Stimulated activated CD4-positive, alpha-beta T cell treated with anti-CD3 and anti-CD28 coated beads, TNF-alpha, amount 100 ng/mL, for 1 hour (primary cell): ENCODE measurements at places on chromosomes 3 and 15.

- no peak for DNase-seq
These were observed 62.7 kb upstream of the CCR4 start for GRCh38 chr3:32888739-32889138.

DNA sequence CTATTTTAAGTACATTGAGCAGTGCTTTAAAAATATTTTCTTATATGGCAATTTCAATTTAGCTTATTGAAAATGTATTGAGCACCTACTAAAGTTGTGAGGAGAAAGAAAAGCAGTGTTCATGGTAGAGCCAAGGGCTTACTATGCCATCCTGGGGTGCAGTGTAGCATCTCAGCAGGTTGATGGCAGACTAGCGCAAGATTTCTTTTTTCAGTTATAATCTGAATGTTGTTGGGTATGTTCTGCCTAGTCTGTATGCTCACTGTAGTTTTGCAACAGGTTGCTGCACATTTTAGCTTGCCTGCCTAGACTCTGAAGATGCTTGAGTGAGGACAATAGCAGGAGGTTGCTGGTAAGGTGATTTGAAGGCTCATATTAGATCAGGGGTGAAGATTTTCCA is 103.1 kb upstream of the UNC13C start:
- no peak for DNase-seq

- DNase-seq = no peak
These were observed 60.7 kb downstream of the BDH1 start for GRCh38 chr3:197495059-197495455.

DNA sequence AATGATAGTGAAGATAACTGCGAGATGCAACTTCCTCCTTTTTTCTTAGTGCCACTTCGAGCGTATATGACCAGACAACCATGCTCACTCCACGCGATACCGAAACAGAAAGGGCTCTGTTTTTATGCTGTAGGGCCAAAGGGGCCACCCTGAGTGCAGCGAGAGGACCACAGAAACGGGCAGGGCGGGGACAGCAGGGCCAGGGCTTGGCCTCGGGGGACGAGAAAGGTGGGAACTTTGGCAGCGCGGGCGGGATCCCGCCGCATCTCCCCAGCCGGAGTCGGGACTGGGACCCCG is 483 bp downstream of the VPS13C start:
- no peak for DNase-seq

GRCh38 chr3:110324171-110324705 is 747.4 kb upstream of the NECTIN3 start:
- no peak for DNase-seq

DNA sequence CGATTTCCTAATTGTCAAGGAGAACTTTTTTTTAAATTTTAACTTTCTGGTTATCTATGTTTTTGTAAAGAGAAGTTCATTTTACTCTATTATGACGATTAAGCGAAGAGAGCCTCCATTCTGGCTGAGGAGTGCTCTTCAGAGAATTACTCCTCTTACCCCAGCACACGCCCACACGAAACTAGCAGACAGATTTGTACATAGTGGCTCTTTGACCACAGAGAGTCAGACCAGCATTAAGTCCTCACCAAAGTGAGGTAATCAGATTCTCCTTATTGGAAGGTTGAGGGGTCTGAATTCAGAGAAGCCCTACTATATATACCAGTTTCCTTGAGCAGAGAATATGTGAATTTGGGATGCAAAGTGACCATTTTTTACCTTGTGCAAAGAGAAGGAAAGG is 204.8 kb upstream of the TSC22D2 start:
- no peak for DNase-seq

GRCh38 chr3:36248374-36248773 is 131.9 kb upstream of the STAC start:
- no peak for DNase-seq

DNA sequence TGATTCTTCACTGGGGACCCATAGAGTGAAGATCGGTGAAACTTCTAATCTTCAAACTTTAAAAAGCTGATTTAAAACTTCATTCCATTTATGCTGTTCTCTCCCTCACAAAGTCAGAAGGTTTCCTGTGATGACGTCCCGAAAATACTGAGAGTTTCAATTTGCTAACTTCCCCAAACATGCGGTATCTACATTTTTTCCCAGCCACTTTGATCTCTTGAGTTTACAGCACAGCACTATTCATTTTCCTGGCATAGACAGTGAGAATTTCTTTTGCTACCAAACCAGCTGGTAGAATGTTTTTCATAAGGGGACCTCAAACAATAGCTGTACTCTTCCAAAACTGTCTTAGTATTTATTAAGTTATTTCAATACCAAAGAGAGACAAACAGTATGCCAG is 156.8 kb downstream of the LSAMP start:
- DNase-seq = no peak

- no peak for DNase-seq
These were observed 129.4 kb upstream of the SLC24A5 start for GRCh38 chr15:47991357-47991756.

- DNase-seq = no peak
These were observed 157.4 kb downstream of the SHOX2 start for GRCh38 chr3:157948605-157949383.

GRCh38 chr3:192737506-192737905 is 10.2 kb upstream of the FGF12 start:
- DNase-seq = no peak

DNA sequence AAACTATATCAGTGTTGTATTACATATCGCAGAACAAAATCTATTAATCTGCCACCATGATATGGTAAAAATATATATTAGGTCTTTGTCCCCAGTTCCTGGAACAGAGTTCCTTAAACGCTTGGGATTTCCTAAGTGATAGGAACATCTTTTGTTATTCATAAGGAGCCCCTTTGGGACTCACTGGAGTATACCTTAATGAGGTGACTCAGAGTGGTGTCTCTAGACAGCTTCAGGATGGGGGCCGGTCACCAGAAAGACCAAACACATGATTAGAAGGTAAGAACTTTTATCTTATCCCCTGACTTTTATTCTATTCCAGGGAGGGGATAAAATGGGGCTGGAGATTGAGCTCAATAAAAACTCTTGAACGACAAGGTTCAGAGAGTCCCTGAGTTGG is 12.3 kb upstream of the CHCHD6 start:
- no peak for DNase-seq

- DNase-seq = no peak
These were observed 228.1 kb upstream of the RORA start for GRCh38 chr15:61457050-61457733.

DNA sequence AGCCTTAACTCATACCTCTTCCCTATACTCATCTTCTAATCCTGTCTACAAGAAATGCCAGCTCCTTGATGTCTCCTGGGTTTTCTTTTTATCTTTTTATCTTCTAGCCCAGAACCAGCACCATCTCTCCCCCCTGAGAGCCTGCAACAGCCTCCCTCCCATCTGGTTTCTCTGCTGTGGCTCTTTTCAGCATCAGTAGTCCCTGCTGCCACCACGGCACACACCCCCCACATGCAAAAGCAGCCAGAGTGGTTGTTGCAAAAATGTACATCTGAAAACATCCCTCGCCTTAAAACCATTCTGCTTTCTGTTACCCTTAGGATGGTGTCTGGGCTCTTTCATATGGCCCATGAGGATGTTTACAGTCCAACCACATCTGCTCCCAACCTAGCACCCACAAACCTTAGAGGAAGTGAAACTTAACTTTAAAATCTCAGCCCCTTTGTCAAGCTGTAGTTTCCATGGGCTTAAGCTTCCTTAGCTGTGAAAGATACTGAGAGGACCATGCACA is 775 bp downstream of the TTC21A start:
- DNase-seq = no peak

- no peak for DNase-seq
These were observed 334.3 kb downstream of the UNC13C start for GRCh38 chr15:54312528-54312927.

DNA sequence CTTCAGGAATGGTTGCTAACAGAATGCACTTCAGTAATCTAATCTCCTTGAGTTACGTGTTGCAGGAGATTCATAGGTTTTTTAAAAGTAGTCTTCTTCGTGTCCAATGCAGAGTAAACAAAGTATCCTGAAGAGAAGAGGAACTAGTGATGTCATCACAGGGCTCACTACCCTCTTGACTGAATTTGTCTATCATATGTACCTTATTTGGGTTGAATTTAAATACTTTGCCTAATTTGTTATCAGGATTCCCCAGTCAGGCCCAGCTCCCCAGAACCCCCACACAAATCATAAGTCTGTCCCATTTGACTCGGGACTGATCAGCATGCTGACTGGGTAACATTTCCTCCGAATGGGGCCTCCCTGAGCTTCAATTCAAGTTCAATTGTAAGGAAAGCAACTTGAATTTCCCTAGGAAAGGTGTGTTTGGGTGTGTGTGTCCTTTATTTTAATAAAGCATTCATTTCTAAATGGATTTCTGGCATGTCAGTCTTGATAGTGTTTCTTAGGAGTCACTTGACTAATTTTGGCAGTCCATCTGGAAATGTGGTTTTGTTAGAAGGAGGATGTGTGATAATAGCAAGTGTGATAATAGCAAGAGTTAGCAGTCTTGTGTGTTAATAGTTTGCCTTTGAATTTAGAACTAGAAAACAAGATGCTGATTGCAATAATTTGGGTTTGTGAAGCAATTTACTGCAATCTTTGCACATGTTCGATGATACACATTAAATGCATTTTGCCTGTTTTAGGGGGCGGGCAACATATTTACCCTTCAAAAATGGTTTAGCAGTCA is 21.9 kb downstream of the OXNAD1 start:
- no peak for DNase-seq

- DNase-seq = no peak
These were observed 4.9 kb downstream of the ADIPOQ start for GRCh38 chr3:186847437-186847836.

DNA sequence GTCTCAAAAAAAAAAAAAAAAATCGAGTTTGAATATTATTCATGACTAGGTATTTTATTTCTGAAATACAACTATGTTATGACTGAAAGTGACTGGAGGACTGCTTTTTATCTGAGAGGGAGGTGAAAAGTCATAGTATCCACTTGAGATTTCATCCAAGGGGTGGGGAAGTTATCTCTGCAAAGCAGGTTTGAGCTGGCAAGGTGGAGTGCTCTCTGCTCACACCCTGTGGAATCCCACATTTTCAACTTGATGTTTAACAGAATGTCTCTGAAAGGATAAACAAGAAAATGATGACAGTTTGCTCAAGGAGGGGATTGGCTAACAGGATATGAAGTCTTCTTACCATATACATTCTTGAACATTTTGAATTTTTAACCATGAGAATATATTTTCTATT is 27.3 kb upstream of the SEC62 start:
- no peak for DNase-seq
